ENCODE measurements at places on chromosomes 7 and 10.

DNA sequence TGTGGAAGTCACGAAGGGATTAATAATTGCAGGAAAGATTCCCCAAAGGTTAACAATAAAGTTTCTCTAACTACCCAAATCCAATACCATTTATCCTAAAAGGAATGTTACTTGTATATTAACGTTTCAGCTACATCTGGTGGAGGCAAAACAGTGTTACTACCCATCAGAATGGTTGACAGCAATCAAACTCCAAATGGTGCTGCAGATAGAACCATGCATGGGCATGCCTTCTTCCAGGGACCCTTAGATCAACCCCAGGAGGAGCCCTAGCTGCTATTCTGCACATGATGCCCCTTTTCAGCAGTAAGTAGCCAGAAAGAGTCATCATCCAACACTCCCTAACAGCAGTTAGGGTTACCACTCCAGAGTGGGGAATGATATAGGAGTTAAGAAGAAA lies 336.3 kb downstream of the GRID1 start:
- DNase-seq: no peak

- DNase-seq: no peak
Measured at GRCh38 chr7:116150588-116150987, 59.8 kb upstream of the TES start.

GRCh38 chr7:132091706-132092105 lies 484.6 kb downstream of the PLXNA4 start:
- no peak for DNase-seq

- no peak for DNase-seq
Measured at GRCh38 chr7:151888079-151889067, 11.5 kb upstream of the PRKAG2 start.

DNA sequence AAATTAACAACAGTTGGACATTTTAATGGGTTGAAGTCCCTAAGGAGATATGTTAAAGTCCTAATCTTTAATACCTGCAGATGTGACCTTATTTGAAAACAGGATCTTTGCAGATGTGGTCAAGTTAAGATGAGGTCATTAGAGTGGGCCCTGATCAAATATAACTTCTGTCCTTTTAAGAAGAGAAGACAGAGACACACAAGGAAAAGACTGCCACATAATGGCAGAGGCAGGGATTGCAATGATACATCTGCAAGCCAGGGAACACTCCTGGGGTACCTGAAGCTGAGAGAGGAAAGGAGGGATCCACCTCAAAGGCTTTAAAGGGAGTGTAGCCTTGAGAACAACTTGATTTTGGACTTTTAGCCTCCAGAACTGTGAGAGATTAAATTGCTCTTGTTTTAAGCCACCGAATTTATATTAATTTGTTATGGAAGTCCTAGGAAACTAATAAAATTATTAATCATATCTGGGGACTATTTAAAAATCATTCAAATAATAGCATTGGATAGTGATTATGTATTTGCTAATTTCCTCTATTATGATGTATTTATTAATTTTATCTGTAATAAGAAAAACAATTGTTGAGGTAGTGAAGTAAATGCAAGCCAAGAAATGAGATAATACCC lies 700.0 kb upstream of the PCDH15 start:
- DNase-seq: no peak

DNA sequence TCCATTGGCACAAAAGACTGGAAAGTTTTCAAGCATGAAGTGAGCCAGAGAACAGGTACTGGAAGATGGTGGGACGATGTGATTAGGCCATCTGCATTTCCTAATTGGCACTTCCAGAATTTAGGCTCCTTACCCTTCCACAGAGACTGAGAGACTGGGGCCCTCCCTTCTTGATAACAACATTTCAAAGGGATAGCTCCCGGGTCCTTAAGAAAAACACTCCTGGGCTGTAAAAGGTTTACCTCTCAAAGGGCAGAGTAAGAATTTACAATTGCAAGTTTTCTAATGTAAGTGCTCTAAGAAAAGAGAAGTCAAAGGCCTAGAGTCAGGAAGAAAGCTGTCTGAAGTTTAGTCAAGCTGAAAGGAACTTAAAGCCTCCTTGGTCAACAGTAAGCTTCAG lies 559.5 kb upstream of the C7orf33 start:
- no peak for DNase-seq

GRCh38 chr10:109956454-109957091 lies 33.3 kb upstream of the XPNPEP1 start:
- no peak for DNase-seq

DNA sequence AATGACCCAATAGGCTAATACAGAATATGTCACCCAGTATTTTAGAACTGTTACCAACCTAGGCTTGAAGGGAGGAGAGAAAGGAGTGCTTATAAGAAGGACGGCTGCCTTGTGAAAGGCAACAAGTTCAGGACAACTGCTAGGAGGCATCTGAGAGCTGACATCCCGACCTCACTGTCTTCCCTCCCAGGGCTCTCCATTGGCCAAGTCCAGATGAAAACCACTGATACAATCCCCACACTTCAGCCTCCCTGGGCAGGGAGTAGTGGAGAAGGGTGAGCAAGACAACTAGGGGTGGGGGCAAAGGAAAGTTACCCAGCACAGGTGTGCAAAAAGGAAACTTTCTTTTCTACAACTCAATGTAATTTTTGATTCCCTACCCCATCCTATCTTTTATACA lies 29.5 kb upstream of the TMEM273 start:
- DNase-seq: no peak

DNA sequence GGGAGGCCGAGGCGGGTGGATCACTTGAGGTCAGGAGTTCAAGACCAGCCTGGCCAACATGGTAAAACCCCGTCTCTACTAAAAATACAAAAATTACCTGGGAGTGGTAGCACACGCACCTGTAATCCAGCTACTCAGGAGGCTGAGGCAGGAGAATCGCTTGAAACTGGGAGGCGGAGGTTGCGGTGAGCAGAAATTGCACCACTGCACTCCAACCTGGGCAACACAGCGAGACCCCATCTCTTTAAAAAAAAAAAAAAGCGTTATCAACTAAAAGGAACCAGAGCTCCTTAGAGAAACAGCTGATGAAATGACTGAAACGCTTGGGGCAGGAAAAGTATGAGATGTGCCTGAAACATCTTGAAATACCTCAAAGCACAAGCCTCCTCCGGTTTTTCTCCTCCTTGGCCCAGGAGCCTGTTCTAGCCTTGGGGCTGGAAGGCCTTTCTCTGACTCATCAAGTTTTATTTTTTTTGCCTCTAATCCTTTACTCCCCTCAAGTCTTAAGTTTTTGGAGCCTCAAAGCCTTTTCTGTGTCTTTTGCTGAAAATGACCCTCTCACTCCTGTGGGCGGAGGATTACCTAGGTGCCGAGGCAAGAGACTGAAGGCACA lies 2.6 kb upstream of the METTL27 start:
- no peak for DNase-seq

DNA sequence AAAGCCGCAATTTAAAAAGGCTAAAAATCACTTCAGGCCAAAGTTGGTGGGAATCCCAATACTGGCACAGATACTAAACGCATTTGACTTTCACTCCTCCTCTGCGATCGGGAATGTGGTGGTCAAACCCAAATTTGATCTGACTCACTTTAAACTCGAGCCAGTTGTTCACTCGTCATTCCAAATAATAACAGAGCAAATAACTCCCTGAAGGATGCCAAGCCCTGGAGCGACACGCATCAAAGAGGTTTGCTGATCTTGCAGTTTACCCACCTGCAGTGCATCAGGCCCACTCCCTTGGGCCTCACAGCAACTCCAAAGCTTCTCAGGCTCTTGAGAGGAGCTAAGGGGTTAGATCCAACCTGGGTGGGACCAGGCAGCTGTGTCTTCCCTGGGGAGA lies 12.2 kb downstream of the PTN start:
- no peak for DNase-seq

Data from T-helper 22 cell (primary cell).